ENCODE measurements at places on chromosomes 5 and 9. TPM values are rescaled to one million over a fixed set of nuclear protein-coding genes. Genes with fewer than 3 reads are reported as not detected.

RGS14 gene
- total RNA-seq, result 55.4 TPM

FAM169A gene
- total RNA-seq, result 0.04 TPM

GPX3 gene
- 0.86 TPM for total RNA-seq

SOHLH1 gene
- 0.29 TPM for total RNA-seq

SLC45A2 gene
- total RNA-seq, result 0.13 TPM

GFI1B gene
- 73.4 TPM for total RNA-seq

QRFP gene
- total RNA-seq, result not detected
